ENCODE measurements at places on chromosomes 13 and 19. TPM values are rescaled to one million over a fixed set of nuclear protein-coding genes. Genes with fewer than 3 reads are reported as not detected.

Gene MYO1F
- 0.13 TPM for total RNA-seq

Gene ICAM5
- 2.5 TPM for total RNA-seq

Gene NLRP5
- not detected for total RNA-seq

Gene TMEM190
- total RNA-seq, result not detected

Gene GFY
- not detected for total RNA-seq

Gene ETV2
- total RNA-seq, result 0.13 TPM

Gene CYP4F8
- not detected for total RNA-seq

Gene PEAK3
- not detected for total RNA-seq

Gene JOSD2
- total RNA-seq, result 37.4 TPM

Gene KLK6
- not detected for total RNA-seq

Gene PET100
- 4.7 TPM for total RNA-seq

Gene RAD23A
- total RNA-seq, result 160 TPM

Gene STXBP2
- 14.9 TPM for total RNA-seq

Gene CGB3
- not detected for total RNA-seq

Gene CABP5
- not detected for total RNA-seq

Gene TMPRSS9
- total RNA-seq, result not detected

Gene MBD3
- total RNA-seq, result 94.9 TPM

Gene PRKCG
- total RNA-seq, result not detected

Gene ASPDH
- not detected for total RNA-seq

Gene SPART
- total RNA-seq, result 153 TPM

Gene ACER1
- not detected for total RNA-seq

Gene APOC4
- total RNA-seq, result not detected

Gene MEF2B
- total RNA-seq, result not detected

Gene F10
- total RNA-seq, result 11.8 TPM

Gene SCN1B
- 15.9 TPM for total RNA-seq

Gene KCNRG
- 5.1 TPM for total RNA-seq

Gene PRODH2
- not detected for total RNA-seq

Gene SLC35E1
- 65.5 TPM for total RNA-seq

Gene RNF17
- 0.98 TPM for total RNA-seq

All from smooth muscle cell of the pulmonary artery (primary cell).